ENCODE measurements at places on chromosomes 3 and 15. TPM values are rescaled to one million over a fixed set of nuclear protein-coding genes. Genes with fewer than 3 reads are reported as not detected.

GRCh38 chr3:188712991-188713390 is 458.8 kb upstream of the TPRG1 start:
- no peak for DNase-seq

Gene ATP8B4
- total RNA-seq, result 21.1 TPM

- DNase-seq, result no peak
Measured at GRCh38 chr3:138945709-138946662, 951 bp downstream of the FOXL2 start.

GRCh38 chr15:74552773-74553441 is 11.9 kb downstream of the ARID3B start:
- no peak for DNase-seq

- peak; percentile 50 for DNase-seq
Measured at GRCh38 chr3:10280177-10280529, 12.6 kb downstream of the GHRL start.

DNA sequence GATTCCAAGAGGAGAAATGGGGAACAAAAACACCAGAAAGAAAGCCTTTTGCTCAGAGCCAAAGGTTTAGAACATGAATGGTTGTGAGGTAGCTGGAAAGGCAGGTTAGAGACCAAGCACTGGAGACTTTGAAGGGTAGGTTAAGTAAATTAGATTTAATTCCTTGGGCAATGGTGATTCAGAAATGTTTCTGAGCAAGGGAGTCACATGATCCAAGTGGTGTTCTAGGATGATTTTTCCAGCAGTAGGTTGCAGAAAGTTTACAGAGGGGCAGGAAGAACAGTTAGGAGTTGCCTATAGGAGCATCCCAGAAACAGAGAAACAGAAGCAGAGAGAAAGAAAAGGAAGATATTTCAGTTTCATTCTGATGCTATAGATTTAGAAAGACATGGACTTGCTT is 139.8 kb downstream of the WDR76 start:
- DNase-seq, result no peak

Measured in posterior vena cava (tissue), 2 donors.